ENCODE measurements at places on chromosomes 7 and 10.

- no peak for DNase-seq
These were observed 615.0 kb upstream of the MBL2 start for GRCh38 chr10:53387562-53387961.

DNA sequence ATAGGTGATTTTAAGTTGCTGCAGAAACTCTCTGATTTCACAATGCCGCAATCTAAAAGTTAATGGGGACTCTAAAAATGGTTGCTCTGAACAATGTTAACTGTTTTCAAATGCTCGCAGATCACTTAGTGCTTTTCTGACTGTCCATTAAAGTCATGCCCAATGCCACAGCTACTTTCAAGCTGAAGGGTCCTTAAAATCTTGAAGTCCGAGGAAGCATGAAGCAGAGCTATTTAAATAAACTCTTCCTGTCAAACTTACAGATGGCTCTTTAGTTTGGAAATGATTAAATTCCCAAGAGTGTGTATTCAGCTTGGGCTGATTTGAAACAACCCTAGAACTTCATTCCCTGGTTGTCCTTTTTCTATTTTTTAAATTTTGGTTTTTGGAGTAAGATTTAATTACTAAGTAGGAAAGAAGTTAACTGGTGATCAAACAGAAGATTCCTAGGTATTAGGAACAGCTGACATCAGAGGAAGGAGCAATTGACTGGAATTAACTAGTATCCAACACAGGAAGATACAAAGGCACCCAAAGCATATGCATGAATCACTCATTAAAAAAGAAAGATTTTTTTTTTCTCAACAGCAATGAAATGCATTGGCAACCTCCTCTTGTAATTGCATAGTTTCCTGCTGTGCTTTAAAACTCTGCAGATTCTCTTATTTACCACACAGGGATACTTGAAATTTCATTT lies 105.1 kb downstream of the NRP1 start:
- no peak for DNase-seq

- DNase-seq, result no peak
These were observed 945 bp downstream of the ADO start for GRCh38 chr10:62805231-62806099.

DNA sequence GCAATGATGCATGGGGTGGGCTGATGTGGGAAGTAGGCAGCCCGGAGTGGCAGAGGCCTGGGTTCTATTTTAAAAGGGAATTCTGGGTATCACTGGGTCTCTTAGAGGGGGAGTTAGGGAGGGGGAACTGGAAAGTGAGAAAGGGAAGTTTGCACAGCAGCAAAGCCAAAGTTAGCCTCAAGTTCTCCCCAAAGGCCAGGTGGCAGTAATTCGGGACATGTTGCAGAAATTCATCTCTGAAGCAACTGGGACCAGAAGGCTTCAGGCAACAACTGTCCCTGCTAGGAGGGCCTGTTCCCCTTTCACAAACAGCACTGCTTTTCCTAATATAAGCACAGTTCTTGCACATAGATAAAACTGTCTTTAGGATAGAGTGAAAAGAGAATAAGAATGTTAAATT lies 67.4 kb downstream of the NOD1 start:
- no peak for DNase-seq

GRCh38 chr7:106421181-106421762 lies 136.5 kb upstream of the NAMPT start:
- no peak for DNase-seq

- DNase-seq, result no peak
These were observed 19.1 kb downstream of the ADAM8 start for GRCh38 chr10:133257489-133258065.

- DNase-seq, result no peak
These were observed 113.4 kb downstream of the DIP2C start for GRCh38 chr10:576130-576465.

- DNase-seq, result no peak
These were observed 688.5 kb downstream of the PARD3 start for GRCh38 chr10:34126371-34127151.

DNA sequence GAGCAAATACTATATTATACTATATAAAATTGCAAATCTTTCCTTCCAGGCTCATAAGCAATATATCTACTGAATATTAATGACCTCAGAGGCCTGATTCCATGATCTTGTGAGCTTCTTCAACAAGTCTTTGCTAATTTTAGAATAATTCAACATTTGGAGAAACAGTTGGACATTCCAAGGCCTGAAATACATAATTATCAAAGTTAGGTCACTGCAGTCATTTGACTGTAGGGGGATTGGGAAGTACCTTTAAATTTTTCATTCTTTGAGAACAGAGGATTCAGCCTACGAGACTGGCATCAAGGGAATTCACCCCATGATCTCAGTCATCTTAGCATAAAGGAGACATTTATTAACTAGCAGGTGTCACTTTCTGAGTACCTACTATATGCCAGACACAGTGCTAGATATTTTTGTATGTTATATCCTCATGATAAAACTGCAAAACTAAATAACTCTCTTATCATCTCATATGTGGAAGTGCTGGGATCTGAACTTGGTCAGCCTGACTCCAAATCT lies 85.4 kb downstream of the DOCK4 start:
- no peak for DNase-seq

GRCh38 chr10:124322191-124322980 lies 96.3 kb downstream of the OAT start:
- DNase-seq, result no peak

DNA sequence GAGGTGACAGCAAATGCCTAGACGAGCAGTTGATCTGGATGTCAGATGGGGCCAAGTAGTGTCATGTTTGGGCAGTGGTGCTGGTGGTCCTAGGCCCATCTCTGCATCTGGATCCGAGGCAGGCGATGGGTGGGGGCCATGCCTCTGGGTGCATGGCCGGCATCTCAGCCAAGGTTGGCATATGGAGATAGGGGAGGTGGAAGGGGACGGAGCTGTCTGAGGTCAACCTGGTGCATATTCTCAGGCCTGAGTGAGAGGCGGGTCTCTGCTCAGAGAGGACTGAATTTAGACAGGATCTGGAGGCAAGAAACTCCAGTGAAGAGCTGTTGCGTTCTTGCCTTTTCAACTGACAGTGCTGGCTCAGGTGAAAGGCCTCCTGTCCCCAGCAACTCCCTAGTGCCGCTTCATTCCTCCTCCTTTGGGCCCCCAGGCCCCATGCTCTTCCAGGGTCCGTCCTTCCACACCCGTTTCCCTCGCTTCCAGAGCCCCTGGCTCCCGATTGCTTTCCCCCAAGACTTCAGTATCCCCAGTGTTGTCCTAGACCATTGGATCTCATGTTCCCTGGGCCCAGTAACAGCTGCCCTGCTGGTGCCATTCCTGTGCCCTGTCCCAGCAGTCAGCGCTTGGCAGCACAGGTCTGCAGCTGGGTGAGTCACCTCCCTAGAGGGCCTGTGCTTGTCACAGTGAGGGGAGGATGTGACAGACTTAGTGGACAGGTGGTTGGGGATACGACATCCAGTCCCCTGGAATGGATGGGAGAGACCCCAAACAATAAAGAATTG lies 32.6 kb downstream of the GBX1 start:
- DNase-seq, result no peak

DNA sequence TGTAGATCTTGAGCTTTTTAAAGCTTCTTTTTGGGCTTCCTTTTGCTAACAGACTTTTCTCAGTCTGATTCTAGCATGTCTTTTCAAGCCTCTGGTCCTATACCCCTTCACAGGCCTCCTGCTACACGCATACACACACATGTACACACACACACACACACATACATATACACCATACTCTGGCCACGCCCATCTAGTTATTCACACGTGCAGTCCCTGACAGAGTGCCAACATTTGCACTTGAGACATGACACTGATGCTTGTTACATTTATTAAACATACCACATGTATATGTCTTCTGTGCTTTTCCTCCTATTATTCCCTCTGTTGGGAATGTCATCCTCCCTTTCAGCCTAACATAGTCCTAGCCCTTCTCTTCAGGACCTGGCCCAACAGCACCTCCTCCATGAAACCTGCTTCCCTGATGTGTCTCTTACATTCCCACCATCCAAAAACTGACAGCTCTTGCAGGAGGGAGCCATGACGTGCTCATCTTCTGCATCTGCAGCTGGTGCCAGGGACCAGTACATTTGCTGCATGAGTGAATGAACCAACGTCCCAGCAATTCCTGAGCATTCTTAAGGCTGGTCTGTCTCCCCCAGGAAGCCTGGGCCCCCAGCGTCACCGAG lies 222.1 kb downstream of the ARHGAP12 start:
- no peak for DNase-seq

DNA sequence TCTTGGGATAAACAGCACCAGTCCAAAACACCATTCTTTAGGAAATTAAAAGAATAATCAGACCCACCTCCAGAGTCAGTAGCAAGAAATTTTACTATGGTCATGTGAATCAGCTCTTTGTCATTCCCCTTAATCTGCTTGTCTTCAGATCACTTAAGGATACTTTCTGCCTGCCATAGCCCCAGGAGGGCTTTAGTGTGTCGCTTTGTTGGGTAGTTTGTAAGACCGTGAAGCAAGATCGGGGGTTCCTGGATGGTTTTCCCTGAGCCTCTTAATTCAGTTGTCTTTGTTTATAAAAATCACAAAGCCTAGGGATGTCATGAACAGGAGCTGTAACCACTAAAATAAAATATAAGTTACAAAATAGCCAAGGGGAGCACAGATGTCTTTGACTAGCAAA lies 223.6 kb downstream of the RELN start:
- no peak for DNase-seq

GRCh38 chr7:85237721-85238120 lies 50.9 kb upstream of the SEMA3D start:
- DNase-seq, result no peak

DNA sequence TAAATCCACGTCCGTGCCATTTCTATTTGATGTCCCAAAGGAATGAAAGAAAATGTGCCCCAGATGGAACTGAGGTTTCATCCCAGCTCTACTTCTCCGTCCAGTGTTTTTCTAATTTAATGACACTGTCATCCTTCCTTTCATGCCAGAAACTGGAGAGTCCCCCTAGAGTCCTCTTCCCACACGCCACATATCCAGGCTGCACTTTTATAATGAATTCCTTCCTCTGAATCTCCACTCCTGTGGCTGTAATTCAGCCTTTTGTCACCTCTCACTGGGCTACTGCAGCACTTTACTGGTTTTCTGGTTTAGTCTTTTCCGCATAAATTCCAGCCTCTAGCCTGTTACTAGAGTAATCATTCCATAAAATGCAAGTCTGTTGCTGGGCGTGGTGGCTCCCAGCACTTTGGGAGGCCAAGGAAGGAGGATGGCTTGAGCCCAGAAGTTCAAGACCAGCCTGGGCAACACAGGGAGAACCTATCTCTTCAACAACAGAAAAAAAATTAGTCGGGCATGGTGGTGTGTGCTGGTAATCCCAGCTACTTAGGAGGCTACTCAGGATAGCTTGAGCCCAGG lies 142.6 kb upstream of the RHEB start:
- DNase-seq, result no peak

- DNase-seq, result no peak
These were observed 17.3 kb upstream of the NRBF2 start for GRCh38 chr10:63115732-63116383.

- DNase-seq, result no peak
These were observed 19.2 kb upstream of the IKZF1 start for GRCh38 chr7:50285269-50285668.

DNA sequence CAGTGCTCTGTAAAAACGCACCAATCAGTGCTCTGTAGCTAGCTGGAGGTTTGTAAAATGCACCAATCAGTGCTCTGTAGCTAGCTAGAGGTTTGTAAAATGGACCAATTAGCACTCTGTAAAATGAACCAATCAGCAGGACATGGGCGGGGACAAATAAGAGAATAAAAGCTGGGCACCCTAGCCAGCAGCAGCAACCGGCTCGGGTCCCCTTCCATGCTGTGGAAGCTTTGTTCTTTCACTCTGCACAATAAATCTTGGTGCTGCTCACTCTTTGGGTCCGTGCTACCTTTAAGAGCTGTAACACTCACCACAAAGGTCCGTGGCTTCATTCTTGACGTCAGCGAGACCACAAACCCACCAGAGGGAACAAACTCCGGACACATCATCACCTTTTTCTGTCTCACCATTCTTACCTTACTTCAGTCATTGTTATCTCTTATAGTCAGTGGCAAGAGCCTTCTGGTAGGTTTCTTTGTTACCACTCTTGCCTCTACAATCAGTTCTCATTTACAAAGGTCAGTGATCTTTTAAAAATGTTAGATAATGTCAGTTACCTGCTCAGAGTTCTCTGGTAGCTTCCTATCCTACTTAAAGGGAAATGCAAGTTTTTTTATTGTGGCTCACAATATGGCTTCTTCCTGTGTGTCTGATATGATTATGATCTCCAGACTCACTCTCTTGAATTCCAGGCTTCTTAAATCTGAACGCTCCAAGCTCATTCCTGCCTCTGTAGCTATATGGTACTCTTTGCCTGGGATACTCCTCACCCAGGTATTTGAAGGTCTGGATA lies 4.5 kb downstream of the STAM start:
- DNase-seq, result peak; percentile 55

- DNase-seq, result no peak
These were observed 8.0 kb downstream of the SMARCD3 start for GRCh38 chr7:151240536-151240935.

DNA sequence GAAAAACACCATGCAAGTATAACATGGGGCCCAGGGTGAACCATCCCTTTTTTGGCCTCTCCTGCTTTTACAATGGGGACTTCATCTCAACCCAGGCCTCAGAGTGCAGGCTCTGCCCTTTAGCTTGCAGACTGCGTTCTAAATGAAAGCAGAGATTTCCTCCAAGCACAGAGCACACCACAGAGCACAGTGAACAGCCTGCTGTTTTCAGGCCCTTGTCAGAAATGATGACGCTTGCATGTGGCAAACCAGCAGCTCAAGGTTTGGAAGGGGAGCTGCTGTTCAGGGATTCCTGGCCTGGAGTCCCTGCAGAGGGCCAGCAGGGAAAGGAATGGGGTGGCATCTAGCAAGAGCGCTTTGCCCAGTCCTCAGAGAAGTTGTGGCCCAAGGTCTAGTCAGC lies 167.3 kb upstream of the CDCA7L start:
- DNase-seq, result no peak

DNA sequence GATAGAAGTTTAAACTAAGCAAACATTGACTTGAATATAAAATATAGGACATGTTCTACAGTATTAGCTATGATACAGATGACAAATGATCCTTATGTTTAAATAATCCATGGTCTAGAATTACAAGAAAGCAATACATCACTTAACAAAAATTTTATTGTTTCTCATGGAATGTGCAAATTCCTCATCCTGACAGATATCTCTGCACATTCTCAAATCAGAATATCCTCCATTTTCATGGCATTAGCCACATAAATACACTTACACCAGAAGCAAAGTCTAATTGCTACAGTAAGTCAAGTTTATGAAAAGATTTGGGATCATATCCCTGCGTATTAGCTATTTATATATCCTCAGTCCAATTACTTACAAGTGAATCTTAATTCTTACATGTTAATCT lies 57.6 kb downstream of the PCLO start:
- DNase-seq, result no peak

GRCh38 chr7:20240080-20240926 lies 23.1 kb upstream of the MACC1 start:
- no peak for DNase-seq

Measured in activated CD8-positive, alpha-beta memory T cell treated with anti-CD3 and anti-CD28 coated beads for 48 hours (primary cell).